ENCODE measurements at places on chromosomes 7 and 10.

DNA sequence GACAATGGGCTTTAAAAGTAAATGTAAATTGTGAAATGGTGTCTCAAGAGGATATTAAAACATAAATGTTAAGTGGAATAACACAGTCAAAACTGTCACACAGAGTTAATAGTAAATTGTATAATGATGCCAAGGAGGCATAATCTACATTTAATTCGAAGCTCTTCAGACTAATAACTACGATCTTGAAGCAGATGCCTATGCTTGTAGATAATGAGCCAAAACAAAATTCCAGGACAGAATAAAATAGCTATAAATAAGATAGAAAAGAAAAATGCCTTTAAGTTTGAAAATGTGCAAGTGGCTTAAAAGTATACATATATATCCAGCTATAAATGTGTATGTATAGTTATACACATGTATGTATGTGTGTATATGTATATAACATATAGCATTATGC, 17.5 kb downstream of the TWIST1 start:
- no peak for DNase-seq

DNA sequence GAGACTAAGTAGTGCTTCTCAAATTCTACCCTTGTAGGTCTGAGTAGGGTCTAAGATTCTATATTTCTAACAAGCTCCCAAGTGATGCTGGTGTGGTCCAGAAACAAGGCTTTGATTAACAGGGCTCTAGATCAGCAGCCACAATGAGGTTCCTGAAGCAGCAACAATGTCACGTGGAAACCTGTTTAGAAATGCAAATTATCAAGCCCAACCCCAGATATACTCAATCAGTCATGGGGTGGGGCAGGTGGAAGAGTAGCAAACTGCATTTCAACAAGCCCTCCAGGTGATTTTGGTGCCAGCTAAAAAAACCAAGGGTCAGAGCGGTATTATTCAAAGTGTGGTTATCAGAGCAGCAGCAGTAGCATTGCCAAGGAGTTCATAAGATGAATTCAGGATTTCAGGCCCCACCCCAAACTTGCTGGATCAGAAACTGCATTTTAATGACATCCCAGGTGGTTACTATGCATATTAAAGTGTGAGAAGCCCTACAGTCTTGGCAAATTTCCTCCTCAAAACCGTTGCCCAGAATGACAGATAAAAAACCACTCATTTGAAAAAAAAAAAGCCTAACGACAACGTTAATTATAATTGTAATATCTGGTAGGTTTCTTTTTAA, 199.2 kb downstream of the AHR start:
- no peak for DNase-seq

GRCh38 chr10:121426307-121426706, 171.9 kb downstream of the FGFR2 start:
- no peak for DNase-seq

- DNase-seq, result no peak
Measured at GRCh38 chr10:87640043-87640442, 19.6 kb upstream of the PAPSS2 start.

GRCh38 chr10:104925232-104925851, 284.3 kb downstream of the SORCS3 start:
- DNase-seq, result peak; percentile 44

GRCh38 chr10:5559642-5560141, 34.9 kb downstream of the CALML3 start:
- no peak for DNase-seq

DNA sequence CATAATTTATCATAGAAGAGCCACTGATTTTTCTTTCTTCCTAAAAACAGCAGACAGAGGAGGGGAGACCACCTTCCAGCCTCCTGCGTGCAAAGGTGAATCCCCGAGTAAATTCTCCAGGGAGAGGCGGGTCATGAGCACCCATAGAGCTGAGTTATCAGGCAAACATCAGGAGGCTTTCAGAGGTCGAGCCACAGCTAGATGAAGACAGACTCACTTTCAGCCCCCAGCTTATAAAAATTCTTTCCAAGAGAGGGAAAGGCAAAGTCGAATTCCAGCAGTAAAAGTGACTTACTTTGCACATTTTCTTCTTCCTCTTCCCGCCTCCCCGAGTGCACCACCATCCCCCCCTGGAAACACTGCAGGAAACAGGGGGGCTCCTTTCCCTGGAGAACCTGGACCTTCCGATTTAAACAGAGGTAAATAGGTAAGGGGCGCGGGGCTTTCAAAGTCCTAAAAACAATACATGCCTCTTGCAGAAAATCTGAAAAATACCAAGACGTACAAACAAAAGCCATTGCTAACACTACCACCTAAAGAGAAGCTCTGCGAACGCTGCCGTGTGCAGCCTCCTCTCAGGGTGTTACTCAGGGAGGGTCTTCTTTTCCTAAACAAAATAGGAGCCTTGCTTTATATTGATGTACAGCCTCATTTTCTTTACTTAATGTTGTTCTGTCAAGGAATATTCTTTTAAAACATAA, 163.8 kb downstream of the SVIL start:
- DNase-seq, result no peak

- DNase-seq, result no peak
Measured at GRCh38 chr7:149440222-149440621, 20.6 kb downstream of the ZNF777 start.

All from globus pallidus (tissue), 1 donor.